ENCODE measurements at places on chromosomes 16 and 17. TPM values are rescaled to one million over a fixed set of nuclear protein-coding genes. Genes with fewer than 3 reads are reported as not detected.

DNA sequence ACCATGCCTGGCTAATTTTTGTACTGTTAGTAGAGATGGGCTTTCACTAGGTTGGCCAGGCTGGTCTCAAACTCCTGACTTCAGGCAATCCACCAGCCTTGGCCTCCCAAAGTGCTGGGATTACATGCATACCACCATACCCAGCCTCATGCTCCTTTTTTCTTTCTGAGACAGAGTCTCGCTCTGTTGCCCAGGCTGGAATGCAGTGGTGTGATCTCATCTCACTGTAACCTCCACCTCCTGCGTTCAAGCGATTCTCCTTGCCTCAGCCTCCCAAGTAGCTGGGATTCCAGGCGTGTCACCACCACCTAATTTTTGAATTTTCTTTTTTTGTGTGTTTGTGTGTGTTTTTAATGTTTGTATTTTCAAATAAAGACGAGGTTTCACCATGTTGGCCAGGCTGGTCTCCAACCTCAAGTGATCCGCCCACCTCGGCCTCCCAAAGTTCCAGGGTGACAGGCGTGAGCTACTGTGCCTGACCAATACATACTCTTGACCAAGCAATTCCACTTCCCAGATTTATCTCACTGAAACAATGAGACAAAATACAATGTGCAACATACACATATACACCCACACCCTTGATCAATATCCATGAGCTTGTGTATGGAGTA, 5.0 kb downstream of the GRB2 start:
- no peak for DNase-seq

DNA sequence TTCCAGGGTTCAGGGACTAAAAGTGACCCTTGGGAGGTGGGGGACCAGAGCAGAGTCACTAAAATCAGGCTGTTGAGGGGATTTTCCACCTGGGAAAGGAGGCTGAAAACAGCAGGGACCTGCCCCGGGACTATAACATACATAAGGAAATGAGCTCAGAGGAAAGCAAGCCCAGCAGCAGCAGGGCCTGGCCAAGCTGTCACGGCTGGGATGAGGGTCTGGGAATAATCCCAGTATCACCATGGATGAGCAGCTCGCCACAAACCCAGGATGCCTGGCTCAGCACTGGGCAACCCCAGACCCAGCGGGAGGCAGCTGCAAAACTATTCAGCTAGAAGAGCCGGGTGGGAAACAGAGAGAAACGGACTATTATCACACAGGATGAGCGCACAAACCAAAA, 72.4 kb downstream of the RPH3AL start:
- no peak for DNase-seq

DNA sequence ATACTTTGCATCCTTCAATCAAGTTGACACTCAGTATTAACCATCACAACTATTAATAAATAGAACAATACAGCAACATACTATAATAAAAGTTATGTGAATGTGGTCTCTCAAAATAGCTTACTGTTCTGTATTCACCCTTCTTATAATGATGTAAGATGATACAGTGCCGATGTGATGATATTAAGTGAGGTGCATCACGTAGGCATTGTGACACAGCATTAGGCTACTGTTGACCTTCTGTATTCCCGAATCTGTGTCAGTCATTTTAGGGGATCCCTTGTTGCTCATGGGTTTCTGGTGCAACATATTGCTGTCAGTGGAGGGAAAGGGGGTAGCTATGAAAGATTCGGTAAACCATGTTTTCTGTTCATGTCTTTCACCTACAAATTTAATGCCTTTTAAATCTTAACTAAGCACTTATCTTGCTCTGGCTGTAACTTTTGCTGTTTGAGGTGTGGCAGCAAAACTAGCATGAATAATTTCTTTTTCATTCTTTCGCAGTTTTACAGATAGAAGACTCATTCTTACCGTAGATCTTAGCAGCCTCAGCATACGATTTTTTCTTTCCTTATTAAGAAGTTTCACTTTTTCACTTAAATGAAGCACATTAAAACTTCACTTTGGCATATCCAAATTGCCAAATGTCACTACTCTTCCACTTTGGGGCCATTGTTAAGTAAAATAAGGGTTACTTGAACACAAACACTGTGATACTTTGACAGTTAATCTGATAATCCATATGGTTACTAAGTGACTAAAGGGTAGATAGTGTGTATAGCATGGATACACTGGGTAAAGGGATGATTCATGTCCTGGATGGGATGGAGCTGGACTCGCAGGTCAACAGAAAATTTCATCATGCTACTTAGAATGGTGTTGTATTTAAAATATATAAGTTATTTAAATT, 29.6 kb downstream of the NFAT5 start:
- no peak for DNase-seq

DNA sequence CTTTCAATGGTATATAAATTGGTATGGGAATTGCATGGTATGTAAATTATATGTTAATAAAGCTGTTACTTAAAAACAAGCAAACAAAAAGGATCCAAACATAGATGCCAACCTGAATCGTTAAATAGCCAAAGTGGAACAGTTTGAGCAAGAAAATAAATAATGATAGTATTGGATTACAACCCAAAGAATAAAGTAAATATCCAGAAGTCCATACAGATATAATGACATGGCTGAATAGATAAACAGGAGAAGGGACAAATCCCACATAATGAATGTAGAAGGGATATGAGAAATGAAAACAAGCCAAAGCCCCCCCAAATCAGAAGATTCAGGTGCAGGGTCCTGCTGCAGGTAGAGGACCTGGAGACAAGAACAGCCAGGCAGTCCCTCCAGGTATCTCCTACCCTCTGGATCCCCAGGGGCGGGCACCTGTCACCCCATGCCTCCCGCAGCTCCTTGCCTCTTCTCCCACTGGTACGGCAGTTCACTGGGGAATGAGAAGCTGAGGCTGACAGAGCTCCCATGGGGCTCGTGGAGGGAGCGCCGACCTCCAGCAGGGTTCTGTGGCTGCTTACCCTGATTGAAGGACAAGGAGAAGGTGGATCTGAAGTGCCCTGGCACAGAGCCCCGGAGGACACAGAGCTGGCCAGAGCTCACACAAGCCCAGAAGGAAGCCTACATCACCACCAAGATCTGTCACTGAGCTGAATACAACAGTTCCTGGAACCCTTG, 9.9 kb upstream of the LCAT start:
- DNase-seq = no peak

GRCh38 chr17:81418710-81419318, 23.6 kb downstream of the BAHCC1 start:
- DNase-seq = no peak

GRCh38 chr17:56982312-56982711, 4.4 kb downstream of the SCPEP1 start:
- DNase-seq = no peak

- no peak for DNase-seq
These were observed 49.9 kb downstream of the FBXL20 start for GRCh38 chr17:39351508-39351907.

- peak; percentile 58 for DNase-seq
These were observed 723 bp upstream of the SPAG5 start for GRCh38 chr17:28599311-28600184.

GRCh38 chr17:76492123-76492988, 8.9 kb downstream of the RHBDF2 start:
- DNase-seq = no peak

GRCh38 chr17:69997332-69997731, 77.7 kb upstream of the KCNJ16 start:
- no peak for DNase-seq

DNA sequence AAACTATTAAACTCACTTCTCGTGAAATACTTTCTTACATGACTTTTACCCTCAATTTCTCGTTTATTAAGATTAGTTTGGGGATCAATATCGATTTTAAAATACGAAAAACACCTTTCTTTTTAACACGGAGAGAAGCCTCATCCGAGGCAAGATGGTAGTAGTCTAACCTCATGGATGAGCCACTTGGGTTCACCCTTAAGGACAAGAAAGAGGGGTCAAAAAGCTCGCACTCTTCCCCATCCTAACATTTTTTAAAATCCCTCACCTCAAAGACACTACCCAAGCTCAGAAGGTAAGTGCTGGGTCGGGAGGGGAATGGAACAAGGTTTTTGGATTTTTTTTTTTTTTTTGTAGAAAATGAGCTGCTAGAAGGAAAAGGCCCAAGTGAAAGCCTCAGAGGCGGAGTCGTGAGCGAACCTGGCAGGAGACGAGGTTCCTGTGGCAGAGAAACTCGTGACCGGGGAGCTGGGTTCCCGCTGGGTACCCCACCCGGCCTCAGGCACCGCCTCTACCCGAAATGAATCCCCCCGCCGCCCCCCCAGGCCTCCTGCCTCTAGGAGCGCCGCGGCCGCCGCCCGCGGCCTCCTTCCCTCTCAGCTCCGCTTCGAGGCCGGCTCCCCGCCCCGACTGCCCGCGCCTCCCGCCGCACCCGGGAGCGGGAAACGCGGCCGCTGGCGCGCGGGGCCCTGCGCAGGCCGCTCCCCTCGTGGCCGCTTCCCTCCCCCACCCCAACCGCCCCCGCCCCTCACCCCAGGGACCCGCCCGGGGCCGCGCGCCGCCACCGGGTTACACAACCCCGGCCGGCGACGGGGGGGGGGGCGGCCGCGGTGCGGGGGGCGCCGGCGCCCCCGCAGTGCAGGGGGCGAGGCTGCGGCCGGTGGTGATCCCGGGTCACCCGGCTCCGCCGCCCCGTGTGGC, 1.6 kb downstream of the NUFIP2 start:
- DNase-seq = peak; percentile 80

DNA sequence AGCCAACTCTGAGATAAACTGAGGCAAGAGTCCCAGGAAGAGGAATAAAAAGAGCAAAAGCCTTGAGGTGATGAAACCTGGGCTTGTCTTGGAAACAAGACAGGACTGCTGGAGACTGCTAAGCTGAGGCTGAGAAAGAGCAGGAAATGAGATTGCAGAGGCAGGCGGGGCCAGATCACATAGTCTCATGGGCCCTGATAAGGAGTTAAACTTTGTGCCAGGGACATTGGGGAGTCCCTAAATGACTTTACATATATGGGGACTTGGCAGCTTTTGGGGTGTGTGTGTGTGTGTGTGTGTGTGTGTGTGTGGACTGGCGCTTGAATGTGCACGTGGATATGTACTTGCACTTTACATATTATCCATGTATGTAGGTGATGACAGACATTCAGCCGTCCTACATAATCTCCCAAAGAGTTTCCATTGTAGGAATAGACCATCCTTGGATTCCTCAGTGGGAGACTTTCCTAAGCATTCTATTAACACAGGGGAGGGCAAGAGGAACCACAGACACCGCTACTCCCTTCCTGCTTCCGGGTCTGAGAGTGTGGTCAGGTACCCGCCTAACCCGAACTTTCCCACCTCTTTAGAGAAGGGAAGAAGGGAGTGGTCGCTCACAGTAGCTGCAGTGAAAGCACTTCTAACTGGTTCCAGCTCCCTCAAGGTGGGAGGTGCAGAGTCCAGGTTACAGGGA, 123.1 kb downstream of the LYRM1 start:
- peak; percentile 58 for DNase-seq

- DNase-seq = peak; percentile 36
These were observed 571 bp upstream of the USP10 start for GRCh38 chr16:84699147-84699711.

DNA sequence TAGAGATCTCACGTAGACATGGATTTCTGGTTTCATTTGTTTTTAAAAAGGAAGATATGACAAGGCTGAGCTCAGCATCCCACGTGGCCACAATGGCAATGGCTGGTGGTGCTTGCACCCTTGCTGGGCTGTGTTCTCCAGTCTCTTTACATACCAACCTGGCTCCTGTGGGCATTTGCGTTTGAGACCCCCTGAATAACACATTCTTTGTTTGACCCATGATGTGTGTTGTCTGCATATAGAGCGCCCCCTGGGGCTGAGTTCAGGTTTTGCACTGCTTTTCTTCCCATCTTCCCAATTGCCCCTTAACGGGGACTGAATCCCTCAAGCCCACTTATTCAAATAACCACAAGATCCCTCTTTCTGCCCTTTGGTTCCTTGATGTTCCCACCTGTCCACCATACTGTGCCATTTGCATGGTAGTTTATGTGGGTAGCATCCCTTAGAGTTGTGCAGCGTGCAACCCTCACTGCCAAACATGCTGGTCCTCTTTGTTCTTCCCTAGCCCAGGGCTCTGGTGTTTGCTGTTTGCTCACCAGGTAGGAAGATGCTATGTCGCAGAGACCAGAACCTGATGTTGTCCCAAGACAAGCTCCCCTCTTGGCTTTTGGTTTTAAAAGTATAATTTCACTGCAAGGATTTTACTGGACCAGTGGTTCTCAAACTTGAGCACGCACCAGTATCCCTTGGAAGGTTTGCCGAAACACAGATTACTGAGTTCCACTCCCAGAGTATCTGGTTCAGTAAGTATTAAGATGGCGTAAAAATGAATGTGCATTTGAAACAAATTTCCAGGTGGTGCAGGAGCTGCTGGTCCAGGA, 38.5 kb upstream of the NKD1 start:
- peak; percentile 4 for DNase-seq

- DNase-seq = no peak
These were observed 18.1 kb downstream of the NCOR1 start for GRCh38 chr17:16197276-16197675.

DNA sequence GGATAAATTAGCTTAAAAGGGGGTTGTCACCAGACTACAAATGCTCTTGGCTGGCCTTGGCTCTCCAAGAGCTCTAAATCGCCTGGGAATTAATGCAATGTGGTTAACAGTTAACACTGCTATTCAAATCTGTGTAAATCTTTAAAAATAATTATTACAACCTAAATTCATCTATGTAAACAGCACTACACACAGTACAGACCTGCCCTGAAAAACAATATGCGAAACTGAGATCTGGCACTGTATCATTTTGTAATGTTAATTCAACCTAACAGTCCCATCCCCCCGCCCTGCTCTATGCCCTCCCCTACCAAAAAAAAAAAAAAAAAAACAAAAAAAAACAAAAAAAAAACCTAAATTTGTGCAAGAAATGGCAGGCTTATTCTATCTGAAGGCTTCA, 40.9 kb downstream of the DCUN1D3 start:
- DNase-seq = no peak

DNA sequence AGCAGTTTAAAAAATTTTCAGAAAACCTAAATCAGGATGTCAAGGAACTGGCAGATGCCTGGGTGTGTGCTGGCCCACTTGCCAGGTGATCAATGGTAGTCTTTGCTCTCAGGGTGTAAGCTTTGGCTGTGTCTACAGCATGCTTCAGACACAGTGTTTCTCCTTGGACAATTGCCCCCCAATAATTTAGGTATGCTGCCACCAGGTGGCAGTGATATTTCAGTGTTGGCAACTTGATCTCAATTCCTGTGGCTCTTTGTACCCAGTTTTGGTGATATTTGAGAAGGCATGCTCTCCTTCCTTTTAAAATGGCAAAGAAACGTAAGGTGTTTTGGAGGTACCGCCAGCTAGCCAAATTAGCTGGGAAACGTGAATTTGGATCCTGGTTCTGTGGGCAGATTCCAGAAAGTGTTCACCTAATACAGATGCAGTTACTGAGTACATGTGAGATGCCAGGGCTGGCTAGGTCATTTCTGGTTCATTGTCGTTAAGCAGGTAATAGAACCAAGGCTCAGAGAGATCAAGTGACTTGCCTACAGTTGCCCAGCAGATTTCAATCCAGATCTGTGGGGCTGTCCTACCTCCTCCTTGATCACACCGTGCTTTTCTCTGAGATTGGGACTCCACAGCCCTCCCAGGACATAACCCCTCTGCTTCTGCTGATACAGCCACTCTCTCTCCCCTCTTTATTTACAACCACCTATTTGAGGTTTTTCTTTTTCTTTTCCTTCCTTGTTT, 155.6 kb upstream of the PLCG2 start:
- DNase-seq = peak; percentile 84

GRCh38 chr17:42061646-42062487, 11.5 kb upstream of the C17orf113 start:
- DNase-seq = no peak

The DRG2 gene
- 44.7 TPM for total RNA-seq

The ATAD5 gene
- total RNA-seq = 1.9 TPM

The MT1A gene
- total RNA-seq = not detected

The MIS12 gene
- 8.1 TPM for total RNA-seq

The CCDC137 gene
- 8.3 TPM for total RNA-seq

The TNFRSF17 gene
- total RNA-seq = 0.27 TPM

The ICAM2 gene
- total RNA-seq = 249 TPM

All from hematopoietic multipotent progenitor cell (in vitro differentiated cells).